Fibroblast of skin of left biceps (primary cell): ENCODE measurements at places on chromosomes 6 and 20.

DNA sequence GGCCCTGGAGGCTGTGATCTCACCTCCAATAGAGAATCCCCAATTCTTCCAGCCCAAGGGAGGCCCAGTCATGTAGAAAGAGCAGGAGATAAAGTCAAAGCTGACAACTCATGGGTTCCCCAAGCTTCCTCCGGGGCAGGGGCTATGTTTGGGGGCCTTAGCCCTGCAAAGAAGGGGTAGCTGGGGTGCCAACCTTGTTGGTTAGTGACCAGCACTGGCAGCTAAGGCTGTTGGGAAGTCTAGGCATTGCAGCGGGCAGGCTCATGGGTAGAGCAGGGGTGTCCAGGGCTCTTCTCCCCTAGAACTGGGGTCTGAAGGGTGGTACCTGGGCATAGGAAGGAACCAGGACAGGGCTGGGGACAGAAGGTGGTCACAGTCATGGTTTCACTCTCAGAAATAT, 36.4 kb downstream of the TGM2 start:
- DNase-seq, result no peak

DNA sequence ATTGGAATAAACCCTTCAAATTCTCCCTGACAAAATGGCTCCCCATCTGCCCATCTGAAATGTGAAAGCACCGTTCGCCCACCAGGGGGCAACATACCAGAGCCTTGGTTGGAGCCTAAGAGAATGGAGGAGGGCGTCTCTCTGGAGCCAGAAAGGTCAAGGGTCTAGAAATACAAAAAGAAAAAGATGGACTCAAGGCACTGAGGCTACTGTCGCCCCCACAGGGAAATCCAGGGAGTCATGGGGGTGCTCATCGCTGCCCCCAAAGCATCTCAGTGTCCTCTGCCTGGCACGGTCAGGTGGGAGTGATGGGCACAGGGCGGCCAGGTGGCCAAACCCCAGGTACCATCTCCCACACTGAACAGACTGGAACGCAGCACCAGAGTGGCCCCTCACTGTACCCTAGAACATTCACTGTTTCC, 136.3 kb downstream of the ZMYND8 start:
- no peak for DNase-seq

GRCh38 chr6:107409942-107410341, 49.4 kb downstream of the PDSS2 start:
- DNase-seq, result no peak

DNA sequence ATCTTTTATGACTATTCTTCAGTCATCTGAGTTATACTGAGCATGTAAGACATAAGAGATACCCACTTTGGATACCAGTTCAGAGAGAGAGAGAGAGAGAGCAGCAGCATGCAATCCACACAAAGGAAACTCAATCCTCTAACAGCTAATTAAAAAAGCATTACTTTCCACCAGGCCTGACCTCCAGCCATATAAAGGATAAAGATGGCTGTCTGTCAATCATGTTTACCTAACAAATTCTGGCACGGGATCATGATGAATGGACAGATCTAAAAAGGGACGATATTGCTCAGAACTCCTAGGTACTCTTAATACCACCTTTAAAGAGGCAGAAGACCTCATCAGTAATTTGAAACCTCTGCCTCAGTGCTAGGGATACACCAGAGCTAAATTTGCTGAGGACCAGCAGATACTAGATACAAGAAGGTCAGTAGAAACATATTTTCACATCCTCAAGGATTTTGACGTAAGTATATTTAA, 159.2 kb downstream of the RPS12 start:
- DNase-seq, result no peak

DNA sequence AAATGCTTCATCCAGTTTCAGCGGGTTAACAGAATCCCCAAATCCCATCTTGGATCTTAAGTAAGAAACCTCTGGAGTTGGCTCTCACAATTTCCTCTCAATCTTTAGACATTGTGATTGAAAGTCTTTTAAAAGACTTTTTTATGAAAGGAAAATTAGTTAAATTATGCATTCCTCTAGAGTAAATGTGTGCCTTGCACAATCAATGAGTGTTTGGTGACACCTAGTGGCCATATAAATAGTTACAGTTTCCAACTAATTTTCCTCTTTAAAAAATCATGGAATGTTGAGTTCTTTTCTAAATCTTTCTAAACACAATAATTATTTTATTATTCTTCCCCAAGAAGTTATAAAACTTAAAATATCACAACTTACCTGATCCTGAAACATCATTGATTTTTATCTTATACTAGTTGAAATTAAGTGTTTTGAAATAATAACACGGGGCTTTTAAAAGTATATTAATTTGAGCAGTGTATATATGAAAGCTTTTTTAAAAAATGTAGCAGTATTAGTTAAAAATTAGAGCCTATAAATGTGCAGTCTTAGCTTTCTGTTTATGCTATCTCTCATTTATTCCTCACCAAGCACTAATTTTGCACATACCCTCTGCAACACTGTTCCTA, 66.4 kb downstream of the PKHD1 start:
- no peak for DNase-seq

DNA sequence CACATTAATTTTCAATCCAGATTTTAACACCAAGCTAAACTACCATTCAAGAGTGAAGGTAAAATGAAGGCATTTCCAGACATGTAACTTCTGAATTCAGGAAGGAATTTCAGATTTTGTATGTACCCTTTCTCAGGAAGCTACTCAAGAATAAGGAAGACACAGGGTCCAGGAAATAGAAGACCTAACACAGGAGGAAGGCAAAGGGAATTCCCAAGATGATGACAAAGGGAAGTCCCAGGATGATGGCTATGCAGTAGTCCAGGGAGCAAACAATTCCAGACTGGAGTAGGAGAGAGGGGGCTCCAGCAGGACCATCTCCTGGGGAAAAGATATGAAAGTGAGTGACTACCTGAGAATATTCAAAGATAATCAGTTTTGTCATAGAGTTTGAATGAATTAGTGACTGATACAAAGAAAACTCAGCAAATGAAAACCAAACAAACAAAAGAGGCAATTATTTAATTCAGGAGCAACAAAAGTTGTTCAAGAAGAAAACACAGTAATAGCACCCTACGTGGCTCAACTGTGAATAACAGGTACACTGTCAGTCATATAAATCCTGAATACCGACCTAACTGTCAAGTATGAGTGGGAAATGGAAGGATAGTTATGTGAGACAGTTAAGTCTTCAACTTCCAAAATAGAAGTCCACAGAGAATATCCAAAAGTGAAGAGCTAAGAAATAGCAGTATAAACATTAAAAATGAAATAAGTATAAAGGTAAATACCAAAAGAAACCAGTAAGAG, 4.0 kb downstream of the RNF24 start:
- DNase-seq, result no peak

DNA sequence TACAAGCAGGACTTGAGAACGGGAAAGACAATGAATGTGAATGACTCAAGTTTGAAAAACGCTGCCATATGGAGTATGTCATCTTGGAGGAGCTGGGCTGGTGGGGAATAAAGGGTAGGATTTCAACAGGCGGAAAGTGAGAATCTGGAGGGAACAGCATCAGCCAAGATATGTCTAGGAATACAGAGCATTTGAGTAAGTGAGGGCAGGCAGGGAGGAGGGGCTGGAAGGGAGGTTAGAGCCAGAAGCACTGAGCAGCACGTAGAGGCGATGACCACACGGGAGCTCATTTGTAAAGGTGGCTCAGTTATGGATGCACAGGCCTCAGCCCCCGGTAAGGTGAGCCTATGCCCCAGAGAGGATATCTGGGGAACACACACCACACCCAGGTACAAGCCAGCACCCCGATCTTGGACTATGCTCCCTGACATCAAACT, 115.1 kb downstream of the ZMYND8 start:
- peak; percentile 82 for DNase-seq

- no peak for DNase-seq
Observed at GRCh38 chr20:62628691-62629090, 13.6 kb upstream of the SLCO4A1 start.

GRCh38 chr6:82259389-82259788, 11.8 kb upstream of the IBTK start:
- no peak for DNase-seq

- DNase-seq, result no peak
Observed at GRCh38 chr6:128071212-128071611, 170.4 kb upstream of the THEMIS start.

DNA sequence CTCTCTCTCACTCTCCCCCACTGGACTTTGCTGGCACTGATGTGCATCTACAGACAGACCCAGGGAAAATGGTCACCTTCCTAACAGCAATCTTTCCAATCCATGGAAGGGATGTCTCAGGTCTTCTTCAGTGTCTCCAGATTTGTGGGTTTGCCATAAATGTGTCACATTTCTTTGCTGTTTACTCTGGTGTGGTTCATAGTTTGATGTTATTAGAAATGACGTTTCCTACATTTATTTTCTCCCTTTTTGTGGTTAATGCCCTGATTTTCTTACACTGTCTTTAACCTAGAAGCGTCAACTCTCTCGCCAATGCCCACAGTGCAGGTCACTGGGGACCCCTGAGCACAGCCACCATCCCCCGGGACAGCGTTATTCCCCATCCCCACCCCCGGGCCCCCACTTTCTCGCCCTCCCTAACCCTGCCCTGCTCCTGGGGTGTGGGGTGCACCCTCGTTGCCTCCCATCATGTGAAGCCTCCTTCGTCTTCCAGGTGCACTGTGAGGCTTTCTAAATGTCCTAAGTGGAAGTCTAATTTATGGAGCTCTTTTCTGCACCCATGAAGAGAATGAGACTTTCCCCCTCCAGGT, 86.5 kb downstream of the YTHDF1 start:
- DNase-seq, result no peak

DNA sequence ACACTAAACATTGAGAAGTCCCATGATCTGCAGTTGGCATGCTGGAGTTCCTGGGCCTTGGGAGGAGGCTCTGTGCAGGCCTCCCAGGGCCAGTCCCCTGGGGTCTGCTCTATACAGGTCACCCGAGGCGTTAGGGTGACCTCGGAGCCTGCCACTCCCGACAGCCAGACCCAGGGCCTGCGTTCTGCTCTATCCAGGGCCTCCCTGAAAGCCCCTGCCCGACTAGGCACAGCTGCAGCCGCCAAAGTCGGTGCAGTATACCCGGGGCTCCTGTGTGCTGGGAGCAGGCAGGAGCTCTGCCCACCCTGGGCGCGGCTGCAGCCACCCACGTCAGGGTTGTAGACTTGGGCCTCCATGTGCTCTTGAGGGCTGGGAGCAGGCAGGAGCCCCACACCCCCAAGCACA, 6.3 kb upstream of the OR14J1 start:
- no peak for DNase-seq

DNA sequence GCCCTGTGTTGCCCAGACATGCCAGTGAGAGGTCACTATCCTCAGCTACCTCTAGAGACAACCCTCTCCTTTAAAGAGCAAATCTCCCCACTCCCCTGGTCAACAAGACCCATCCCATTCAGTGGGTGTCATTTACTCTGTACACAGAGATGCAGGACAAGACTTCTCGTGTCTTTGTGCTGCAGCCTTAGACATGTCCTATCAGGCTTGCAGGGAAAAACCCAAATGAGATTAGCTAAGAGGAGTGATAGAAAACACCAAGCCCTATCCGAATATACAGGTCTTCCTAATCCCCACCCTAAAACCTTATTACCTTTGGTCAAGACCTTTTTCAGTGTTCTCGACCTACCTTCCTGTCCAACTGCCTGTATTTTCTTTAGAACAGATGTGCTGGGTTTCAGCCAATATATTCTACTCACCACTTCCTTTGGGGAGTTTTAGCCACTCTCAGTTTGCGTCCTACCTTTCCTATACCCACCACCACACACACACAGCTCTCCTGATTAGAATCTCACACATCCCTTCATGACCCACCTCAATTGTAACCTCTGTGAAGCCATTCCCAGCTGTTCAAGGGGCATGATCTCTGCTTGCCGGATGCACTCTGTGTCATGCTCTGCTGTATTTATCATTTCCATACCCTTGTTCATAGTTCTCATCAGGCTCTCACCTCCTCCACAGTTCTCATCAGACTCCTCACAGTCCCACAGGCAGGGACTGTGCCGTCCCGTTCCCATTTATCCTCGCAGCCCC, 39.7 kb downstream of the TRAM2 start:
- no peak for DNase-seq

GRCh38 chr20:41072190-41072863, 43.7 kb downstream of the TOP1 start:
- DNase-seq, result peak; percentile 42

GRCh38 chr6:151092591-151092990, 147.2 kb upstream of the AKAP12 start:
- no peak for DNase-seq

GRCh38 chr20:35437599-35437998, 429 bp downstream of the GDF5 start:
- no peak for DNase-seq

- DNase-seq, result no peak
Observed at GRCh38 chr6:101613556-101613955, 220.0 kb downstream of the GRIK2 start.

DNA sequence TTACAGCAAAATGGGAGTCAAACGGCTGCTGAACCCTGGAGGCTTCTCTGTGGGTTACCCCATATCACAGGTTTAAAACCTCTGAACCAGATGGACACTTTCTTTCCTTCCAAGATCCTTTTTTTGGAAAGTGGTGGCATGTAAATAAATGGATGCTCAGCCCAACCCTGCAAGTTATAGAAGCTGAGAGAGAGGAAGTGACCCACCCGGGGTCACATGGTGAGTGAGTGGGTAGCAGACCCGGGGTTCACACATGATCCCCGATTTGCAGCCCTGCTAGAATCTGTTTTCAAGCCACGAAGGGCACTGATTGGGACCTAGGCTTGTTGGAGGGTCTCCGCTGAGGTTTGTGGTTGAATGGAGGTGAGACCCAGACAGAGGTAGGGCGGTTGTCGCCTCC, 32.0 kb downstream of the SIRPA start:
- DNase-seq, result no peak

GRCh38 chr6:105835373-105835772, 250.8 kb upstream of the PRDM1 start:
- no peak for DNase-seq

DNA sequence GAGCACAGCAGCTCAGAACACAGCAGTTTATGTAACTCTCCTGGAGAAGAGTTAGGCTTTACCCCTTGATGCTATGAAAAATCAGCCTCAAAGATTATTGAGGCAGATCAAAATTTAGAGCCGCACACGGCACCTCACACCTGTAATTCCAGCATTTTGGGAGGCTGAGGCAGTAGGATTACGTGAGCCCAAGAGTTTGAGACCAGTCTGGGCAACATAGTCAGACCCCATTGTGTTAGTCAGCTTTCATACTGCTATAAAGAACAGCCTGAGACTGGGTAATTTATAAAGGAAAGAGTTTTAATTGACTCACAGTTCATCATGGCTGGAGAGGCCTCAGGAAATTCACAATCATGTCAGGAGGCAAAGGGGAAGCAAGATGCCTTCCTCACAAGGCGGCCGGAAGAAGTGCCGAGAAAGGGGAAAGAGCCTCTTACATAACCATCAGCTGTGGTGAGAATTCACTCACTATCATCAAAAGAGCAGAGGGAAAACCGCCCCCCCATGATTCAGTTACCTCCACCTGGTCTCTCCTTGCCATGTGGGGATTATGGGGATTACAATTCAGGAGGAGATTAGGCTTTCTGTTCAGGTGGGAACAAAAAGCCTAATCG, 87.7 kb downstream of the SGK1 start:
- no peak for DNase-seq
